ENCODE measurements at places on chromosomes 6 and 20. TPM values are rescaled to one million over a fixed set of nuclear protein-coding genes. Genes with fewer than 3 reads are reported as not detected.

Gene STX11
- total RNA-seq: 26.4 TPM

Gene MYL9
- 8.0 TPM for total RNA-seq

Gene GPLD1
- total RNA-seq: 7.3 TPM

Gene COL11A2
- total RNA-seq: 0.32 TPM

DNA sequence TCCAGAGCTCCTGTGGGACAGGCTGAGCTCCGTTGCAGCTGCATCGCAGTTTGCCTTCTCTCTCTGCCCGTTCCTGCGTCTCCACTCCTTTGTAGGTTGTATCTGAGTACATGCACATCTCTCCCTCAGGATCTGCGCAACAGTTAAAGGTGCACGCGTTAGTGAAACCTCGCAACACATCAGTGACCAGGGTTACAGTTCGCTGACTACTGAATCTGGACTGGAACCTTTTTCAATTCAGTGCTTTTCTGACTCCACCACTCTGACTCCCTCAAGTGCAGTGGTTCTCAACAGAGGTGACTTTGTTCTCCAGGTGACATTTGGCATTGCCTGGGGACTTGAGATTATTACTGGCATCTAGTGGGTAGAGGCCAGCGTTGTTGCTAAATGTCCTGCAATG is 44.0 kb downstream of the UST start:
- DNase-seq: no peak

DNA sequence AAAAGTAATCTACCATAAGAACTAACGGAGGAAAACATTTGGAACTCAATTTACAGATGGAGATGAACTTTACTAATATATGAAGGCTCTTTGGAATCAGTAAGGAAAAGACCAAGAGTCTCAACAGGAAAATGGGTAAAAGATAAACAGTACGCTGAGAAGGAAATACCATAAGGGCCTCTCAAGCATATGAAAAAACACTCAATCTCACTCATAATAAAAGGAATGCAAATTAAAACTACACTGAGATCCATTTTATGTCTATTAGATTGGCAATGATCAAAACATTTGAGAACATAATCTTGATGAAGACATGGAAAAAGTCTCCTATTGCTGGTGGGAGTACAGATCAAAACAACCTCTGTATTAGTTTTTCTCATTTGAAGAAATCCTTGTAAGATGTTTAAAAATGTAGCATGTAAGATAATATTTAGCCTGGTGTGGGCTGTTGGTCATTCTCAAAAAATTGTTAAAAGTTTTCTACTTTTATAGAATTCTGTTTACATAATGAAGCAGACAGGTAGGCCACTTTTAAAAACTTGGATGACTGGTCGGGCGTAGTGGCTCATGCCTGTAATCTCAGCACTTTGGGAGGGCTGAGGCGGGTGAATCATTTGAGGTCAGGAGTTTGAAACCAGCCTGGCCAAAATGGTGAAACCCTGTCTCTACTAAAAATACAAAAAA is 14.5 kb downstream of the REV3L start:
- no peak for DNase-seq

DNA sequence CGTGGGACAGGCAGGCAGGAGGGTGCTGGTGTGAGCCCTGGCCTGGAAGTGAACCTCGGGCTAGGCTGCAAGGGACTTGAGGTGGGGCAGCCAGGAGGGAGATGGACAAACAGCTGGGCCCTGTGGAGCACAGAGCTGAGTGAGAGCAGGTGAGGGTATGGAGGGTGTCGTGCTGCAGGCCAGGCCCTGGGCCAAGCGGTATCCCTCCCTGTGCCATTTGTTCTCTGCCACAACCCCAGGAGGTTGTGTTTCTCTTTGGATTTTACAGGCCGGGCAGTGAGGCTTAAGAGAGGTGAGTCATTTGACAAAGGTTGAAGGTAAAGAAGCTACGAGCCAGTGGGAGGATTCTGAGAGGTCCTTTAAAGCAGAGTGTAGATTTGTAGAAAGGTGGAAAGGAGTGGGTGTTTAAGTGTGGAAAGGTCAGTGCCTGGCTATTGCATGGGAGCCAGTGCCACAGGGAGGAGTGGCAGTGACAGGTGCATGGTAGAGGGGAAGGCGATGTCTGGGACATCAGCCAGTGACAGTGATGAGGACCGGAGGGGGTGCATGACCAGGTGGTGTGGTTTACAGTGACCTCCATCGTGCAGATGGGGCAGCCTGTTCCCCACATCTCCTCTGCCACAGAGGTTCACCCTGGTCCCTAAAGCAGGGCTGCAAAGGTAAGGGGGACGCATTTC is 39.8 kb downstream of the GMPR start:
- DNase-seq: no peak

- no peak for DNase-seq
Measured at GRCh38 chr6:33116417-33116816, 40.6 kb downstream of the HLA-DPB1 start.

GRCh38 chr6:119649531-119649930 is 300.0 kb upstream of the MAN1A1 start:
- no peak for DNase-seq

- no peak for DNase-seq
Measured at GRCh38 chr6:122752459-122752858, 27.1 kb upstream of the FABP7 start.

DNA sequence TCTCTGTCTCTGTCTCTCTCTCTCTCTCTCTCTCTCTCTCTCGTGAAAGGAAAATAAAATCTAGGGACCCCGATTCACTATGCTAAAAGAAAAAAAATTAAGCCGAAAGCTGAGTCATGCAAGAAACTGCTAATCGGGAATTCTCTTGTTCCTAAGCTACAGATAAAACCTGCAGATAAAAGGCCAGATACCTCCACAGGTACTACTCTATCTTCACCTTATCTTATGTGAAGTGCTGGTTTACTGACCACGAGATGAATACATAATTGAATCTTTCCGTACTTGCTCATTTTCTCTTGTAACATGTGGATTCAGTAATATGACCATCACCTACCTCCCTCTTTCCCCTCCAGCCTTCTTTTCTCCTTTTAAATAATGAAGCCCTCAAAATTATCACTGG is 120.5 kb downstream of the RFX6 start:
- DNase-seq: no peak

- DNase-seq: no peak
Measured at GRCh38 chr6:45895569-45895968, 120.1 kb downstream of the CLIC5 start.

- DNase-seq: no peak
Measured at GRCh38 chr6:137925141-137925698, 58.2 kb downstream of the TNFAIP3 start.

- DNase-seq: no peak
Measured at GRCh38 chr20:30610029-30610693, 647.3 kb upstream of the DEFB115 start.
